Renal pelvis (tissue), 12 donors: ENCODE measurements at places on chromosomes 6 and 20. TPM values are rescaled to one million over a fixed set of nuclear protein-coding genes. Genes with fewer than 3 reads are reported as not detected.

The TMEM170B gene
- polyA plus RNA-seq, result 9.5 TPM

GRCh38 chr6:26471970-26472369 lies 14.2 kb downstream of the BTN2A1 start:
- DNase-seq, result no peak

DNA sequence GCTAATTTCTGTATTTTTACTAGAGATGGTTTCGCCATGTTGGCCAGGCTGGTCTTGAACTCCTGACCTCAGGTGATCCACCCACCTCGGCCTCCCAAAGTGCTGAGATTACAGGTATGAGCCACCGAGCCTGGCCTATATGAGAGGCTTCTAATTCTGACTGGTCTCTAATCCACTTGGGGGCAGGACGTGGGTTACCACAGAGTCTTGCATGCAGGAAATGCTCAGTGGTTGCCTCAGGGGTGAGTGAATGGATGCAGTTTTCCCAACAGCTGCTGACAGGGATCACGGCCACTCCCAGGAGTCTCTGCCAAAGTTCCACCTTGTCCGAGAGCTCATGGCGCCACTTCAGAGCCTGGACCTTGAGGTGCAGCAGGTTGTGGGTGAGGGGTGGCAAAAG lies 6.4 kb upstream of the FANCE start:
- no peak for DNase-seq

The IL20RA gene
- polyA plus RNA-seq, result 1.6 TPM

The SLC17A3 gene
- 0.95 TPM for polyA plus RNA-seq
